NCI-H187 (cell line): ENCODE measurements at places on chromosomes 3 and 15.
A peak's percentile ranks its signal among the peaks of the same experiment; 100 is the strongest.

DNA sequence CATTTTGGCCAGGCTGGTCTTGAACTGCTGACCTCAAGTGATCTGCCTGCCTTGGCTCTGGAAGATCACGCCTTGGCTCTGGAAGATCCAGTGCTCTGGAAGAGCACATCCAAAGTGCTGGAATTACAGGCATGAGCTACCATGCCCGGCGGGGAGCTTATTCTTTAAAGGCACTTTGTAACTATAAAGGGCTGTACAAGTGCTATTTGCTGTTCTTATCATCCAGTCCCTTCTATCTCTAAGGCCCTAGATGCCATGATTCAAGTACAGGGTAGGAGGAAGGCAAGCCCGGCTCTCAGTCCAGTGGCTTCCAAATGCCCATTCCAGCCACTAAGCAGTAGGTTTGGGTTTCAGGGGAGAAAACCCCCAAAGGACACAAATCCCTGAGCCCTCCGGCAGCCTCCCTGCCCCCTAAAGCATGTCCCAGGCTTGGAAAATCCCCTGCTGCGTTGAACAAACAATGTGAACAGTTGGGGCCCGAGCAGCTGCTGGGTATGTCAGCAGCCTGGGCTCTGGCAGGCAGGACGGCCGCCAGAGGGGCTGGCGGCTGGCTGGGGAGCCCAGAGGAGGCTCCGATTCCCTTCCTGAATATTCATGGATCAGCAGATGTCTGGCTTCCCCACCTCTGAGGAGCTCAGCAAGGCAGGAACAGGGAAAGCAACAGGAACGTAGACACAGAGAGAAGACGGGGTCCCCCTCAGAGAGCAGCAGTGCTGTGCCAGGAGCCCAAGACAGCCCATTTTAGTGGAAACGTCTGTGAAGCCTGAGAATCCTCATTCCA is 7.7 kb downstream of the IGDCC4 start:
- peak; percentile 66 for DNase-seq

DNA sequence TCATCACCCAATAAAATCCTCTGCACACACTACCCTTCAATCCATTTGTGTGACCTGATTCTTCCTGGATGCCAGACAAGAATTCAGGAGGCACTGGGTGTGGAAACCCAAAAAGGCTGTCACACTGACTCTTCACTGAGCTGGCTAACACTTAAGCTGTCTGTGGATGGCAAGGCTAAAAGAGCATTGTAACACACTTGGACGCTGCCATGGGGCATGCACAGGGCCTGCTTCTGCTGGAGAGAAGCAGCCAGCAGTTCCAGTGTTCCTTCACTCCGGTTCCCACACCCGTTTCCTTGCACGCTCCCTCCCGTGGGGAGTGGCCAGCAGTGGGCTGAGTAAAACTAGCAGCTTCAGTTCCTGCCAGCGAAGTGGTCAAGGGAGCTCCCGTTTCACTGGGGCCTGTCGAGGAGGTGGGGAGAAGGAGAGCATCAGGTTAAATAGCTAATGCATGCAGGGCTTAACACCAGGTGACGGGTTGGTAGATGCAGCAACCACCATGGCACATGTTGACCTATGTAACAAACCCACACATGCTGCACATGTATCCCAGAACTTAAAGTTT is 737.1 kb downstream of the FHIT start:
- no peak for DNase-seq

GRCh38 chr3:24006-24405 is 172.6 kb upstream of the CHL1 start:
- DNase-seq, result no peak

- DNase-seq, result no peak
Measured at GRCh38 chr3:186476044-186476468, 68.1 kb downstream of the CRYGS start.

DNA sequence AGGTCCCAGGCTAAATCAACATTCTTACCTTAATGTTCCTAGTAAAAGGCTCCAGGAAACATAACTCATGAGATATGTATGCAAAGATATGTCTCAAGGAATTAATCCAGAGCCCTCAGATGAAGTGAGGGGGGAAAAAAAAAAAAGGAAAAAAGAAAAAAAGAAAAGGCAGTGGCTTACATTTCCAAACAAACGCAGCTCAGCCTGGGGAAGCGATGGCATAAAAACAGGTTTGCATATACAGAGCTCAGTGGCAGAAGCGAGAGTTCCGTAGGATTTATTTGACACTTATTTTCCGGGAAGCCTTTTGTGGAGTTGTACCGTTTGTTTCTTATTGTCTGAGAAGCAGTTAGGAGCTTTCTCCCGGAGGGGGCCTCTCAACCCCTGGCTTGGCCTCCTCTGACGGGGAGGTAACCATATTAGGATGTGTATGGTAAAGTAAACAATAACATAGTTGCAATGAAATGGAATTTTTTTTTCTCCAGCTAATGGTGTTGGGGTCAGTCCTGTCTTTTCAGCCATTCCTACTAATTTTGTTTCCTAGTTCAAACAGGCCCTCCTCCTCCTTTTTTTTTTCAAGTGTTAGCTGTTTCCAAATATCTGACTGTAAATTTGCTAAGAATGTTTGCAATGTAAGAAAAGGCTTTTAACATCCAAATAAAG is 338.6 kb downstream of the FOXP1 start:
- DNase-seq, result no peak

GRCh38 chr3:118171236-118171852 is 863.3 kb downstream of the IGSF11 start:
- no peak for DNase-seq

DNA sequence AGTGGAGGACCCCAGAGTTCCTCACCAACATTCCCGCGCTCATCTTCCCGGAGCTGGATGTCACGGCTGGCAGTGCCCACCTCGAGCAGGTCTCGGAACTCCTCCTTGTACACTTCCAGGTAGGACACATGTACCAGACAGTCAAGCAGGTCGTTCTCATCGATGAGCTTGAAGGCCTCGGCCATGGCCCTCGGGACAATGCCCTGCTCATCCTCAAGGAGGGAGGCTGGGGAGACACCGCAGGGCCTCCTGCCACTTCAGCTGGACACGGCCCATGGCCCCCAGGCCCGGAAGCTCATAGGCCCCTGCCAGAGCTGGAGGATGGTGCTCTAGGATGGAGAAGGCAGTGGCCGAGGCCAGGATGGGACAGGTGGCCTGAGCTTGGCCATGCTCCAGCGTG is 5.6 kb downstream of the KIF7 start:
- DNase-seq, result no peak

- no peak for DNase-seq
Measured at GRCh38 chr3:182121401-182121800, 409.7 kb downstream of the SOX2 start.

DNA sequence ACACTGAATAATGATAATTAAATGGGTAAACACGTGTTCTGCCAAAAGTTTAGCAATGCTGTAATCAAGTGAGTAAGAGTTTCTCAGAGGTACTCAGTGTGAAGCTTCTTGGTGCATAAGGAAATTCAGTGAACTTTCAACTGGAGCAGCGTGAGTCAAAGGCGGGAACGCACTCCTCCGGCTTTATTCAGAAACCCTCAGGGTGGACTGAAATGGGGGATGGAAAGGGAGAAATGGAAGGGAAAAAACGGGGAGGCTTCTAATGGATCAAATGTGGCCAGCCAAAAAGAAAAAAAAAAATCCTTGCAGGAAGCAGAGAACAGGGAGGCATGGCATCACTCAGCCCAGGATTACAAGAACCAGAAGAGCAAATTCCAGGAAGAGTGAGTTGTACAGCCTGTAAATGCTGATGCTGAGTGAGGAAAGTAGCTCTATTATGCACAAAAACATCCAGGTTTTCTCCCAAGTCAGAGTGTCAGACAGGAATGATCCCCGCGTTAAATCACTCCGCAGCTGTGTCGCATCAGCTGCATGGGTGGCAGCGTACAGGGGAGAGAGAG is 85.3 kb downstream of the ASB7 start:
- no peak for DNase-seq

DNA sequence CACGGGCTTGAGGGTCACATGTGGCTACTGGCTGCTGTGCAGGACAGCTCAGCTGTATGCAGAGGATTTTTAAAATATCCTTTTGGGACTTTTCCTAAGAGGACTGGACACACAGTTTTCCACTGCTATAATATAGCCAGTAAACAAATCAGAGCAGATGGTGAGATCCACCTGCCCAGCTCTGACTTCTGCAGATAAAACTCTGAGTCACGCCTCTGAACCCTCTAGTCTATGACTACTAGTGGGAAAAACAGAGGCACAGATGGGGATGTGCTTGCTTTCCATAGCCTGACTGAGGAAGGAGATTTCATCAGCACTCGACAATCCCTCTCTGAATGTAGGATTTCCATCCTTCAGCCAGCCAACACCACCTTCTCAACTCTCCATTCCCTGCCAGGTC is 45.1 kb downstream of the COLQ start:
- no peak for DNase-seq

DNA sequence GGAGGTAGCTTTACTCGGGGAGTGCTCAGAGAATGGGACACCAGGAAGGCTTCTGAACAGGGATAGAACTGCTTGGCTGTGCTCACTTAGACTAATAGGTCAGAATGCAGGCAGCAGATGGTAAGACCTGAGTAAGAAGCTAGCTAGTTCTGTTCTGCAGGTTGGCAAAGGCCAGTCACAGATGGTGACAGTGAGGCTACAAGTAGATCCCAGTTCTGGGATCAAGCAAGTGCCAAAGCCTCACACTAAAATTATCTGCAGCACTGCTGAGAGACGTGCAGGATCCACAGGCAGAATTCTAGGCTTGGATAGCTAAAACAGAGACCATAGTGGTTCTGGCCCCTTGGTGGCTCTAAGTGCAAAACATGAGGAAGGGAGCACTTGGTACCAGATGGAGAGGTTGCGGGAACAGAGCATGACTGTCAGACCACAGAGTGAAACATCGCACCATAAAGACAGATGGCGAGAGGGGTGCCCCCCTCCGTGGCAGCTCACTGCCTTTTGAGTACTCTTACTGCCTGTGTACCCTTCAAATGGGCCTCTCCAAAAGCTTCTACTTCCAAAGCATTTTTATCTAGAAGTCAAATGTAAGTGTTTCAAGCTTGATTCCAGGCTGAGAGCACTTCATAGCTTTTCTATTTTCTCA is 3.6 kb upstream of the GLCE start:
- peak; percentile 57 for DNase-seq

DNA sequence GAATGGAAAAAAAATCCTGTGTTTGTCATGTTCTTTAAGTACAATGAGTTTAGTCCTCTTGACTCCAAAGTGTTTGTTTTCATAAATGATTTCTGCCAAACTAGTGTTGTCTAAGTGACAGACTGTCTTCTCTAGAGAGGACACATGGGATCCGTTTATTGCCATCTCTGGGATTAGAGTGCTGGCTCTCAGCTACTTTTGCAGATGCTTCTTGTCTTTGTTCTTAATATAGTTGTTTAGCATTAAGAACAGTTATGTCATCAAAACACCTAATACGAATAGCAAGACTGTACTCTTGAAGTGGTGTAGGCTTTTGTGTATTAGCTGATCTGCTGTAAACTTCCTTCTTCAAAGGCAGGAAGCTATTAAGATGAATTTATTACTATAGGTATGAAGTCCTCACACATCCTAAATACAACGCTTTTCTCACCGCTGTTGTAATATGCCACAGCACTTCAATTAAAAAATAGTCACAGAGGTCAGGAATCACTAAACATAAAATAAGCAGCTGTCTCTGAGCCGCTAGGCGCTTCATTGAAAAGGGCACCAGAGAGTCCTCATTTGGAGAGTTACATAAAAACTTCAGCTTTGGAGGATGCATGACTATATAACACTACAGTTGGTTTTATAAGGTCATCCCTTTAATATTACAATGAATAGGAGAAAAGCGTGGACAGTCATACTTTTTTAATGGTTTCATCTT is 128.3 kb upstream of the ZNF385D start:
- peak; percentile 21 for DNase-seq

GRCh38 chr15:98586066-98586465 is 62.3 kb upstream of the IGF1R start:
- DNase-seq, result no peak

DNA sequence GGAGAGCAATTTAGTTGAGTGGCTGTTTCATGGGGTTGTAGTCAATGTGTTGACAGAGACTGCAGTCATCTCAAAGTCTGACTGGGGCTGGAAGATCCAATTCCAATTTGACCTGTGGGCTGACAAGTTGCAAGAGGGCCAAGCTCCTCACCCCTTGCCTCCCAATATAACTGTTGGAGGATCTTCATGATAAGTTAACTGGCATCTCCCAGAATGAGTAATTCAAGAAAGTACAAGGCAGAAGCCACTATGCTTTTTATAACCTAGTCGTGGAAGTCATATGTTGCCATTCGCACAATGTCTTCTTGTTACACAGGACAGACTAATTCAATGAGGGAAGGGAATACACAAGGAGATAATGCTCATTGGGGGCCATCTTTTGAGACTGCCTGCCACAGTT is 29.1 kb downstream of the GPR15 start:
- no peak for DNase-seq

DNA sequence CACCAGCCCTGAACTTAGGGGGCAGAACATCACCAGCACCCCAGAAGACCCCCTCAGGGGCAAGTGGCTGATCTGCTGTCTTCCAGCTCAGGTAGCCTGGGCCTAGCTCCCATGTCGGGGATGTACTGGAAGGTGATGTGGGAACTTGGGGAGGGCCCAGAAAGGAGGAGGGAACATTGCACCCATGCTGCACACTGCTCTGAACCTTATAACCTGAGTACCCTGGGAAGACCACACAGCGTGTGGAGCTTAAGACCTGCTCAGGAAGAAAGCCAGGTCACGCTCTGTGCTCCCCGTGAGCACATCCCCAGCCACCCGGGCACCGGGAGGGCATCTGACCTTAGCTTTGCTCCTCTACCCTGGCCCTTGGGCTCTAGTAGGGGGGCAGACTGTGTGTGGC is 159.4 kb downstream of the ATP10A start:
- no peak for DNase-seq

DNA sequence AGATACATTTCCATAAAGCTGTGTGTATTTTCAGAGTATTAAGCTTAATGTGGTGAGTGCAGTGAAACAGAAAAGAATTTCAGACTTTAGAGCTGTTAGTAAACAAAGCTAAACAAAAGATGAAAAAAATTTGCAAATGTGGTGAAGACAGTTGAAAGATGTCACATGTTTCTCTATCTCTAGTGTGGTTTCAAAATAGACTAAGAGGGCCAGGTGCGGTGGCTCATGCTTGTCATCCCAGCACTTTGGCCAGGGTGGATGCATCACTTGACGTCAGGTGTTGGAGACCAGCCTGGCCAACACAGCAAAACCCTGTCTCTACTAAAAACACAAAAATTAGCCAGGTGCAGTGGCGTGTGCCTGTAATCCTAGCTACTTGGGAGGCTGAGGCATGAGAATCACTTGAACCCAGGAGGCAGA is 466.0 kb upstream of the NR2F2 start:
- DNase-seq, result peak; percentile 10

- no peak for DNase-seq
Measured at GRCh38 chr3:15579051-15579450, 22.3 kb downstream of the HACL1 start.
